ENCODE measurements at places on chromosomes 2 and 18.
A peak's percentile ranks its signal among the peaks of the same experiment; 100 is the strongest.

DNA sequence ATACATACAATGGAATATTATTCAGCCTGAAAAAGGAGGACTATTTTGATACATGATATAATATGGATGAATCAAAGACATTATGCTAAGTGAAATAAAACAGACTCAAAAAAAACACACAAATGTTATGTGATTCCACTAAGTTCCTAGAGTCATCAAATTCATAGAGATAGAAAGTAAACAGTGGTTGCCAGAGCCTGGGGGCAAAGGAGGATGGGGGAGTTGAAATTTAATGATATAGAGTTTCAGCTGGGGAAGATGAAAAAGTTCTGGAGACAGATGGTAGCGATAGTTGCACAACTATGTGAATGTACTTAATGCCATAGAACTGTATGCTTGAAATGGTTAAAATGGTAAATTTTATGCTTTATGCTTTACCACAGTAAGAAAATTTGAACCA, 119.7 kb downstream of the METTL4 start:
- no peak for DNase-seq

DNA sequence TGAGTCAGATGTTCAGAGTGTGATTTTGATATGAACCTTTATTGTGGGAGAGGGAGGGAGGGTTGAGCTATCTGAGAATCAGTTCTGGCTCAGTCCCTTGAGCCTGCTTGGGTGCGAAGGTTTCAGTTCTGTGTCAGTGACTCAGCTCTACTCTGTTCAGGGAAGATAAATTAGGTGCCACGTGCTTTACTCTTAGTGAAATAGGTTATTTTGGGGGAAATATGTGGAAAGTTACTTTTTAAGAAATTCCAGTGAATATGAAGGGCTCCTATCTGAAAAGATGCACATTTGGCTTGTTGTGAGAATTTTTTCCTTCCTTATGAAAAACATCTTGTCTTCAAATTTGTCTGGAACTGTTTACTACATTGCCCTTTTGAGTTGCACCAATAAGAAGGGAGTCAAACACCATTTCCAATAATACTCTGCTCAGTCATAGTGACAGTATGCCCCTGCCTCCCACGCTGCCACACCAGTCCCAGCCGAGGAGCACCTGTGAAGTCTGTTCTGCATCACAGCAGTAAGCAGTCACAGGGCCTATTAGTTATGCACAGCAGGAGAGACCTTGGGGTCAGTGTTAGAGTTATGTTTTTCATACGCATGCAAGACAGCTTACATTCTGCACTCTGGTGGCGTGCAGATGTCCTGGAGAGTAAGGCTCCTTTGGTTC, 32.8 kb upstream of the DNAH7 start:
- DNase-seq: peak; percentile 75

GRCh38 chr2:26184555-26185303, 11.8 kb downstream of the GAREM2 start:
- peak; percentile 86 for DNase-seq

DNA sequence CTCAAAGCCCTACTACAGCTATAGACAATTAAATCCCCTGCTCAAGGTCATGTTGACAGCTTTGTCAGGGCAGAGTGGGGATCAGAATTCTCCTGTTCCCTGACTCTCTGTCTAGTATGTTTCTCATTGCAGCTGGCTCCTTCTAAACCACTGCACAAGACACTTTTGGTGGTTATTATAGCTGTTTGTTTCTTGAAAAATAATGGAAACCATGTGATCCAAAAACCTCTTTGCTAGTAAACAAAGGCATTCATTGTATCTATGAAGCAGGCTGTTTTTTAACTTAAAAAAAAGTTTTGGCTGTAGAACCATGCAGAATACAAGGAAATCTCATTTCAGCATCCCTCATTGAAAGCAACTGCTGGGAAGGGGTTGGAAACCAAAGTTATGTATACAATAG, 352.5 kb upstream of the EPHA4 start:
- DNase-seq: no peak

GRCh38 chr2:173288561-173288960, 66.1 kb upstream of the CDCA7 start:
- DNase-seq: no peak

DNA sequence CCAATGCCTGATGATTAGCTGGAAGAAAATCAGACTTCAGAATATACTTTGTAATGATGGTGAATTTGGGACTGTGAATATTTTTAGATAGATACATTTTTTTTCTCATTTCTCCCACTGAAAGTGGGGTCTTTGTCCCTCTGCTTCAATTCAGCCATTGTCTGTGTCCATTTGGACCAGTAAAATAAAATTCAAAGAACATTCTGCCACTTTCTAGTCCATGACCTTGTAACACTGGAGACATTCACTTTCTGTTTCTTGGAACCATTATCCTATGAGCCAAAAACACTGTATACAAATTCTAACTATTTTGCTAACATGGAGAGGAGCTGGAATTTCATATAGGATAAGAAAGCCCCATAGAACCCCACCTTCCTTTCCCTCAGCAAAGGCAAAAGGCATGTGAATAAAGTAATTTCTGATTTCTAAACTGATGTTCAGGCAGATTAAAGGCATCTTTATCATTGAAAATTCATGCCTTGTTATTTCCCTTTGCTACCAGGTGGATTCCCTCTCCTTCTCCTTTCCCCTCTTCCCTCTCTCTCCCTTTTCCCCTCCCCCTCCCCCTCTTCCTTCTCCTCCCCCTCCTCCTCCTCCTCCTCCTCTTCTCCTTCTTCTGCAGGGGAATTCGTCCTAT, 2010.4 kb upstream of the LRRTM1 start:
- no peak for DNase-seq

GRCh38 chr18:34773961-34774766, 64.1 kb downstream of the DTNA start:
- no peak for DNase-seq

DNA sequence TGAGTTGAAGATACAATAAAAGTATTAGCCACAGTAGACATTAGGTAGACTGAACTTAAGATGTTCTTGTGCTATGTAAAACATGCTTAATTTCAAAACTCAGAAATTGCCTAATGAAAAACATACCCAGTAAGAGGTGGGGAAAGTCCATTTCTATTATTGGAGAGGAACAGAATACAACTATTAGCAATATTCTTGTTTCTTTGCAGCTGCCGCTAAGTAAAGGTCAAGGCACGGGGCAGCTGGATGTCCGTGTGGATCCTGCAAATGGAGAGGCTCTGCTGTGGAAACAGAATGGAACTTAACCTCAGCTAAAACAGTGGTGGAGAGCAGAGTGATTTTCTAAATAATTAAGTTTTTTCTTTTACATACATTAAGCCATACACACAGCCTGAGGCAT, 139.2 kb upstream of the ARHGAP28 start:
- DNase-seq: no peak

GRCh38 chr18:9337873-9338272, 3.3 kb downstream of the TWSG1 start:
- peak; percentile 39 for DNase-seq

DNA sequence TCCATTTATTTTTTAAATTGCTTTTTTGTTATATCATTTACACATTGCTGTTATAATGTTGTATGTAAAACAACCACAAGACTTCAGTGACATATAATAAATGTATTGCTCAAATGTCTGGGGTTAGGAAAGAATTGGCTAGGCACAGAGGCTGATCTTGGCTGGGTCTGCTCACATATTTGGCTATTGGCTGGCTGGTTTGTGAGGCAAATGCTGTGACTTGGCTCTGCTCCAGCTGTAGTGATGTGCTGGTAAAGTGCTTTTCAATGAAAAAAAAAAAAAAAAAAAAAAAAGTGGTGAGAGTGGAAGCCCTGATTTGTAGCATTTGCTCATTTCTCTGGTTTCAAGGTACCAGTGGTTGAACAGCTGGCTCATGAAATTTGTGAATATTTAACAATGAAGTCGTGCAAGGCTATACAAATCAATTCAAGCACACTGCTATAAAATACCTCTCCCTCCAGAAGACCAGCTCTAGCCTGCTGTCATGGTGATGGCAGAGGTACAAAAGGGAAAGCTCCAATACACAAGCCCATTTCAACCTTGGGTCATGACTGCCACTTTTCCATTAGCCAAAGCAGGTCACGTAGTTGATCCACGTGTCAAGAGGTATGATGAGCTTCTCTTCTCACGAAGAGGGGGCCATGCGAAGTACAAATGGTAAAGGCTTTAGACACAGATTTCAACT, 43.7 kb upstream of the RIT2 start:
- no peak for DNase-seq

DNA sequence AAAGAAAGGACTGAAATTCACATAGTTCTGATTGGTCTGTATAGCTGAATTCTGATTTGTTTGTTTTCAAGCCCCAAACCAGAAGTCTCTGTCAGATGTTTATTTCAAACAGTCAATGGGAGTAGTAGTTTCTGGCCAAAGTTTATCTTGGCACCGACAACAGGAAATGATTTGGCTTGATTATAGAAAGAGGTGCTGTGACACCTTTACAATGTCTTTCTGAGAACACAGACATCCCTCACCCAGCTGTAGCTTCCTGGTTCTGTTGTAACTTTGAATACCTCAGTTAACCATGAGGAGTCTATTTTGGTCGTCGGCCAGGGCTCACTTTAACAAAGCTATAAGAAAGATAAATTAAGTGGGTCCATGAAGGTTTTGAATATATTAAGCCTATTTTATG, 545.0 kb upstream of the ZNF804A start:
- DNase-seq: no peak

GRCh38 chr2:138919120-138919747, 139.0 kb upstream of the NXPH2 start:
- DNase-seq: no peak

GRCh38 chr18:77091366-77091765, 41.2 kb downstream of the MBP start:
- DNase-seq: no peak

GRCh38 chr2:168119515-168120141, 127.8 kb downstream of the STK39 start:
- DNase-seq: peak; percentile 66

DNA sequence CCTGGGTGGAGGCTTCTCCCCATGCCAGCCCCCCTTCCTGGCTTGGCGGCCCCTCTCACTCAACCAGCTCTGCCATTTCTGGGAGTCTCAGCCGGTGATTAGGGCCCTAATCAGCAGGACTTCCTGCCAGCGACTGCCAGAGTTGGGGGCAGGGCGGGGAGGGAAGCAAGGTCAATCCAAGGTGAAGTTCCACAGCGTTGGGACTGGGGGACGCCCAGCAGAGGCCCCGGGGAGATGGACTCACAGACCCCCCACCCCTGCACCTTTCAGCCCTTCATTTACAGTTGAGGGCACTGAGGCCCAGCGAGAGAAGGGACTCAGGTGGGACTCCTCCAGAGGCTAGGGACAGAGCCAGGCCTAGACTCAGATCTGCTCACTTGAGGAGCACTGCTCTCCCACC, 65.3 kb downstream of the TNS1 start:
- DNase-seq: no peak

DNA sequence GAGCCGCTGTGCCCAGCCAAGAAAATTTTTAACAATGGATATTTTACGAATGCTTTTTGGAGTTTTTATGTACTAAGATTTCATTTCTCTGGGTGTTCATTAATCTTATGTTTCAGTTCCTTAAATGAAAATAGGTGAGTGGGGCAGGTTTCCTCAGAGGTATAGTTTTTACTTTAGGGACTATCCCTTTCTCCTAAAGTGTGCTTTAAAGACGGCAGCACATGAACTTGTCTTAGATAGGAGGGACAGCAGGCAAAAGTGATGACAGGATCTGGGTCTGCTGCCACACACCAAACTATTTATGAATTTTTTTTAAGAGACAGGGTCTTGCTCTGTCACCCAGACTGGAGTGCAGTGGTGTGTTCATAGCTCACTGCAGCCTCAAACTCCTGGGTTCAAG, 8.0 kb upstream of the REL start:
- DNase-seq: peak; percentile 74

- no peak for DNase-seq
Measured at GRCh38 chr2:26172871-26173775, at the start of gene GAREM2. Gene GAREM2, plus strand, starts transcription at chr2:26173088. Its CDS starts 133 bp downstream, at chr2:26173221.

DNA sequence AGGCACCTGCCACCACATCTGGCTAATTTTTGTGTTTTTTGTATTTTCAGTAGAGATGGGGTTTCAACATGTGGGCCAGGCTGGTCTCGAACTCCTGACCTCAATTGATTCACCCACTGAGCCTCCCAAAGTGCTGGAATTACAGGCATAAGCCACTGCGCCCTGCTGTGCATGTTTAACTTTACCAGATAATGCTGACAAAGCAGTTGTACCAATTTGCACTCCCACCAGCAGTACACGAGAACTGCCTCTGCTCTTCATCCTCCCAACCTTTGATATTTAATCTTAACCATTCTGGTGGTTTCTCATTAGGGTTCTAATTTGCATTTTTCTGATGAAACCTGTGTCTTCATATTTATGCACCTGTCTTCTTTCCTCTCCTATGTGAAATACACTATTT, 12.0 kb upstream of the DYM start:
- DNase-seq: no peak

GRCh38 chr2:16774980-16775898, 109.6 kb upstream of the CYRIA start:
- no peak for DNase-seq

GRCh38 chr18:25832001-25832604, 258.3 kb downstream of the SS18 start:
- peak; percentile 47 for DNase-seq

DNA sequence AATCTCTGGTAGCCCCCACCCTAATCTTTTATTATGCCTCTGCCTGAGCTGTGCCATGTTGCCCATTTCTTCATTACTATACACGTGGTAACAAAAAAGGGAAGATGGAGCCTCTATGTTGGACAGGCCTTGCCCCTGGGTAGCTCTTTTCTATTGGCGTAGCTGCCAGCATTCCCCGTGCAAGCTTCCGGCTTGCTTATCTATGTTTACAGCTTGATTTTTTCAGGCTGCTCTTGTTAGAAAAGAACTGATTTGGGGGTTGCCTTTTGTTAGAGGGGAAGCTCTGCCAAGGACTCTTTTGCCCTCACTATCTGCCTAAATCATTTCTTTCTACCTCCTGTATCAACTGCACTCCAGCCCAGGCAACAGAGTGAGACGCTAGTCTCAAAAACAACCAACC, 45.5 kb upstream of the ZSWIM2 start:
- no peak for DNase-seq

DNA sequence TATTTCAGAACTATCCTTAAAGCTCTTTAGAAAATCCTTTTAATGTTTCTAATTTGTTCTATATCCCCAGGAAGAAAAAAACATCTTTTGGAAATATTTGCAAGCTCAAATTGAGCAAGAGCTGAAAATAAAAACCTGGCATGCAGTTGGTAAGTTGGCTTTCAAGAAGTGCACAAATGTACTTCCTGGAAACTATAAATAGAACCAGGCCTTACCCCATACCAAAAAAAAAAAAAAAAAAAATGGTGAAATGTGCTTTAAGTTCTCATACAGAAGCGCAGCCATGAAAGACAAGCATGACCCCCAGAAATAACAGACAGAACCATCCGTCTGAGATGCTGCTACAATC, 178.5 kb downstream of the HDAC4 start:
- no peak for DNase-seq

DNA sequence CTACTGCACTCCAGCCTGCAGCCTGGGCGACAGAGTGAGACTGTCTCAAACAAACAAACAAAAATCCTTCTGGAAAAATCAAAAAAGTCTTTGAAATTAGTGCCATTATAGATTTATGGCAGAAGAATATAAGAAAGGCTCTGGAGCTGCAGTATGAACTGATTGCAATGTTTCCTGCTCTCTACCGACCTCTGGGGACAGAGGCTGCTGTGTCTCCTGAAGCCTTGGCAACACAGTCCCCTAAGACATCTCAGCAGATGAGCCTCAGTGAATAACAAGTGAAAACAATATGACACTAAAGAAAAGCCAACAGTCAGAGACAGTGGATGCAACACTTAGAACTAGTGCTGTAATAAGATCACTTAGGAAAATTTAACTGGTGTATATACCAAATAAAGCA, 494.9 kb upstream of the LRATD1 start:
- DNase-seq: no peak

- DNase-seq: no peak
Measured at GRCh38 chr2:171668183-171668582, 19.1 kb upstream of the DYNC1I2 start.

- peak; percentile 89 for DNase-seq
Measured at GRCh38 chr2:43174368-43174916, 52.0 kb downstream of the ZFP36L2 start.
